ENCODE measurements at places on chromosomes 4 and X.

DNA sequence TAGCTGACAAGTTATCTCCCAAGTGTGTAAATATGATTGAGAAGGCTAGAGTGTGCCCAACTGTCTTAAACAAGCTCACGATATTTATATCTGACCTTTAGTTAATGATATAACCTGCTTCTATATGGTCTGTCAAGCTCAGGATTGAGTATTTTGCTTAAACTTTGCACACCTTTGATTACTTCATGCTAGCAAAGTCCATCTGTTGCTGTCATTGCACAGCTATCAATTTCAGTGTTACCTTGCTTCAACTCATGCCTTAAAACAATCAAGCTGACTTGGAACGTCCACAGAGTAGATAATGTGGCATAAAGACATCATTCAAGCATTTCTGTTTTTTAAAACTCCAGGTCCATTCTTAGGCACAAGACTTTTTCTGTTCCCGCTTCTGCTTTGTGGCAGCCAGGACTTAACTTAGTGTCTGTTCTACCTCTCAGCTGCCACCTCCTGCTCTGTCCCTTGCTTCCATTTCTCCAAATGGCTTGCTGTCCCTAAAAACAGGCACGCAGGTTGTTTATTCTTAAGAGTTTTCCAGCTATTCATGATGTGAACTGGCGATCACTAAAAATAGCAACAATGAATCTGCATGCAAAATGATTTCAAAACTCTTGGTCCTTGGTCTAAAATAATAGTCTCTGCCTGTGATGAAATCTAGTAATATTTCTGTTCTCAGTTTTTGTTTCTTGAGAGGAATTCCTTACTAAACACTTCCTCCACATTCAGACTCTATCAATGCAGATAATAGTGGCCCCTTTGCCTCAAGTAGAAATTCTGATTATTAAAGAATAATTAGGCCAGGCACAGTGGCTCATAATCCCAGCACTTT lies 16.3 kb upstream of the NEIL3 start:
- no peak for DNase-seq

GRCh38 chr4:40827758-40828157 lies 78.0 kb downstream of the NSUN7 start:
- DNase-seq: no peak

- DNase-seq: no peak
Measured at GRCh38 chrX:42732506-42732905, 45.5 kb downstream of the PPP1R2C start.

DNA sequence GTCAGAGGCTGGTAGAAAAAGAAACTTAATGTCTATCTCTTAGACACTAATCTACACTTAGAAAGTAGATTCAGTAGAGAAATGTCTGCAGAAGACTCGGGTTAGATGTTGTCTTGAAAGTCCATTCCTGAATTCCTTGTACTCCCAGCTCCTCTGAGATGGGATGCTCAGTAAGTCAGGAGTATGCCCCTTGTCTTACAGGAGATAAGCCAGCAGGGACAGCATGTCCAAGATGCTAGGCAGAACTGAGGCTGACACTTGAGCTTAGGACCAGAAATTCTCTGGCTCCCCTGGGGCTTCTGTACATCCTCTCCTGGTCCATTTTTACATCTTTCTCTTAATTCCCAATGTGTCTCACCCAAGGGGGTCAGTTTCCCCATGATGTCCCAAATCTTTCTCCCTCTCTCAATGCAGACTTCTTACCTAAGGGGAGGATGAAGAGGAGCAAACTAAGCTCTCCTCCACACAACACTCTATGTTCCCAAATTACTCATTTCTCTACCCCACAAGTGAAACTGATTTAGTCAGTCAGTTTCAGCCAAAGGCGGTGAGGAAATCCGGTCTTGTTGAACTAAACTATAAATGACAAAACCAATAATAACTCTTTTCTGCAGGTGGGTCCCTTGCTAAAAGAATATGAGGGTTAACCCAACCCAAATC lies 558.2 kb upstream of the DIPK2B start:
- DNase-seq: no peak

DNA sequence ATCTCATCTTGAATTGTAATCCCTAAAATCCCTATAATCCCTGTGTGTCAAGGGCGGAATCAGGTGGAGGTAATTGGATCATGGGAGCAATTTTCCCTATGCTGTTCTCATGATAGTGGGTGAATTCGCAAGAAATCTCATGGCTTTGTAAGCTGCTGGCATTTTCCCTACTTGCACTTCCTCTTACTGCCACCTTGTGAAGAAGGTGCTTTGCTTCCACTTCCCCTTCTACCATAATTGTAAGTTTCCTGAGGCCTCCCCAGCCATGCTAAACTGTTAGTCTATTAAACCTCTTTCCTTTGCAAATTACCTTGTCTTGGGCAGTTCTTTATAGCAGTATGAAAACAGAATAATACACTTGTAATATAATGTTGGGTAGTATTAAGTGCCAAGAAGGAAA lies 1087.4 kb upstream of the SLIT2 start:
- DNase-seq: no peak

DNA sequence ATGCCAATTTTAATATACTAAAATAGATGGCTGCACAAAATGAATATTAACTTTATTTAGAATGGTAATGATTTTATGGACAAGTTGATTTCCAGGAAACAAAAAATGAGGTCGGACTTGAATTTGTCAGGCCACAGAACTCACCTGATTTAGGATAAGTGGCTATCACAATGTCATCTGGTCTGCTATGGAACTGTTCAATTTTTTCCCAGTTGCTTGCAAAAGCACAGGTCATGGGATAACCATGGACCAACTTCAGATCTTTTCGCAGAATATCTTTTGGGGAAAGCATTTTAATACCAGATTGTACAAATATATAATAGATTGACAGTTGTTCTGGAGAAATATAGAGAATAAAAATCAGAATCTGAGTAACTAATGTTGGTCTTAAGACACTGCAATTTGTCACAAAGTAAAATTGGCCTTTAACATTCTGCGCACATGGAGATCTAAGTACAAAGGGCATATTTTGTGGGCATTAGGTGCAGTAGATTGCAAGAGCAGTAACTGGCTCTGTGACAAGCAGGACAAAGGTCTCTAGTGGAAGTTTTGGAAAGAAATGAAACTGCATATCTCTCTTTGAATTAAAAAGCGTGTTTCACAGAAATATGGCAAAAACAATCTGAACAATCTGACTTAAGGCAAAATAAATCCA lies 5.4 kb downstream of the SULT1B1 start:
- no peak for DNase-seq

DNA sequence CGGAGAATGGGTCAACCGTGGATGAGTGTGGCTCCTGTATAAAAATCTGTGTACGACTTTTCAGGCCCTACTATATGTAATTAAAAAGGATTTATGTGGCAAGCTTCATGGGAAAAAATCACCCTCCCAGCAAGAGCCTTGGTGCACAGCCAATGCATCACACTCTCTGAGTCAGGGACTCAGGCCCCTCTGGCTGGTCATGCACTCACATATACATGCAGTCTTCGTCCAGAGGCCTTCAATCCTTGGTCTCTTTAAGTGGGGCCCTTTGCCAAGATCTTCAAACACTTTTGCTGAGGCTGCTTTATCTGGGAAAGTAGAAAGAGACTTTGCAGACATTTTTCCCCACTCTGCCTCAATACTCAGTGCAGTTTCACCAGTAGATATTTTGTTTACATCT lies 311.4 kb upstream of the FSTL5 start:
- DNase-seq: no peak

GRCh38 chr4:99894998-99895397 lies 771 bp upstream of the LAMTOR3 start:
- no peak for DNase-seq

DNA sequence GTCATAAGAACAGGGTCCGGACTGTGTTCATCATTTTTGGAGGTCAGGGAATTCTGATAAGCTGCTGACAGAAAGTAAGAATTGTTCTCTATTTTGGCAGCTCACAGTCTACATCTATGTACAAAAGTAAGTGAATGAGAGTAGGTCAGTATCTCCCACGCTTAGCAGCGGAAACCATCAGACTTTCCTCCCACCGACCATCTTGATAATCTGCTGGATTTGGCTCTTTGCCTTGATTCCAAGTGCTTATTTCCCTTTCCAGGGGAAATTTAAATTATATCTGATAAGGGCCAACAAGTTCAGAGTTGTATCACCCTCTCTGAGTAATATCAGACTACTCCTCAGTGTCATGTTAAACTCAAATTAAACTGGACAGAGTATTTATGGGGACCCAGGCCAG lies 118.0 kb downstream of the CAMK2D start:
- DNase-seq: no peak

GRCh38 chr4:87965501-87965975 lies 10.0 kb upstream of the SPP1 start:
- no peak for DNase-seq

GRCh38 chr4:176790398-176790797 lies 2.3 kb downstream of the VEGFC start:
- no peak for DNase-seq

- peak; percentile 75 for DNase-seq
Measured at GRCh38 chrX:134683351-134684005, 25.2 kb upstream of the PLAC1 start.

DNA sequence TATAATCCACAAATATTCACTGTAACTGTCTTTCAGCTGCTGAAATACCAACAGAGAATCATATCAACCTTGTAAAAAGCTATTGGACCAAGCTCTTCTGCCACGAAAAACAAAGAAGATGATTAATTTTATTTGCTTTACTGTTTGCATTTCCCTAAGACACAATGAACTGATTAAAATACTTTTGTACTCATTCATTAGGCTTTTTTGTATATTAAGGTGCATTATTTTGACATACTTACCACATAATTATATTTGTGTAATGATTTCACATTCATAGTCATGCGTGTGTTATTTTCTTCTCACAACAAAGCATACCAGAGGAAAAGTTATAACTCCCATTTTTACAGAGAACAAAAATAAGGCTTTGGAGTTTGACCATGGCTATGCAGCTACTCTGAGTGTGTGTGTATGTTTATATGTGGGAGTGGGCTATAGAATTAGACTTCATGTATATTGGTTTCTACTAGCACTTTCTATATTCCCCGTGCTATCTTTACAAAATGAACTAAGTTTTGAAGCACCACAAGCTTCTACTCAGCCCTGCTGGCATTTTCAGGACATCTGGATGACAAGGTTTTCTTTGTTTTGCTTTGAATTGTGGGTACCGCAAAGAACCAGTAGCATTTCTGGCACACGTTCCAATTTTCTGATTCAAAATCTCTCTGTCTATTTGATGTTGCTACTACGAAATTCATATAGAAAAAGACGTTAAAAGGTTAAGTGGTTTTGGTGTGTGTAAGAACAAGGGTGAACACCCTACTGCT lies 11.0 kb upstream of the FGF5 start:
- DNase-seq: no peak

- no peak for DNase-seq
Measured at GRCh38 chr4:156774422-156774821, 197.2 kb downstream of the PDGFC start.

- no peak for DNase-seq
Measured at GRCh38 chr4:140300271-140300970, 73.0 kb upstream of the SCOC start.

GRCh38 chr4:48449151-48449550 lies 34.0 kb upstream of the SLC10A4 start:
- no peak for DNase-seq

GRCh38 chrX:140916872-140917271 lies 85.5 kb upstream of the SPANXB1 start:
- no peak for DNase-seq
